ENCODE measurements at places on chromosomes 3 and 15.
A peak's percentile ranks its signal among the peaks of the same experiment; 100 is the strongest.

DNA sequence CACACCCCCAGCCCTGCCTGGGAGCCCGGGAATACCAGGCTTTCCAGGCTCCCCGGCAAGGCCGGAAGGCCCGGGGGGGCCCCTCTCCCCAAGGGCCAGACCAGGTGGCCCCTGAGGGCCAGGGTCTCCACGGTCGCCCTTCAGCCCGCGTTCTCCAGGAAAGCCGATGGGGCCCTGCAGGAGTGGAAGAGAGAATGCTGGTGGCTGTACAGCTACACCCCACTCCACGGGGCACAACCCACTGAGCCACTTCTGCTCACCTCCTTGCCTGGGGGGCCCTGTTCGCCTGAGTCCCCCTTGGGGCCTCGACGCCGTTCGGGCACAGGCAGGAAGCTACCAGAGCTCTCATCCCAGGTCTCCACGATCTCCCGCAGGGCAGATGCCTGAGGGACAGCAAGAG, 11.8 kb upstream of the UCN2 start:
- H3K27me3 ChIP-seq = no peaks in the 10 kb centered on the region
- no peak overlapping the region for H3K4me3 ChIP-seq
- H3K36me3 ChIP-seq = peaks cover 23% of the 10 kb centered on the region
- no peaks in the 10 kb centered on the region for H3K4me1 ChIP-seq
- no peak overlapping the region for H3K27ac ChIP-seq

DNA sequence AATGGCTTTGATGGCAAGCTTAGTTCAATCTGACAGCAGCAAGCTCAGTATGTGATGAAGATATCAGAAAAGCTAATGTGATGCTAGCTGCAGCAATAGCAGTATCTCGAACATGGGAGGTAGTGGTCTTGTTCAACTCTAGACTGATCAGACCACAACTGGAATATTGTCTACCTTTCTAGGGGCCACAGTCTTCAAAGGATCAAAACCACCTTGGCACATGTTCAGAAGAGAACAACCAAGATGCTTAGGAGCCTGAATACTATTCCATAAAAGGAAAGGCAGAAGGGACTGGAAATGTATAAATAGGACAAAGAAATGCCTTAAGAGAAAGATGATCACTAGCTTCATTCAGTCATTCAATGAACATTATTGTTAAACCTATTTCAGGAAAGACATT, 2.3 kb downstream of the C3orf70 start:
- no peak overlapping the region for H3K27ac ChIP-seq
- H3K4me3 ChIP-seq = no peak overlapping the region
- DNase-seq = no peak
- H3K36me3 ChIP-seq = no peaks in the 10 kb centered on the region
- no peaks in the 10 kb centered on the region for H3K4me1 ChIP-seq

DNA sequence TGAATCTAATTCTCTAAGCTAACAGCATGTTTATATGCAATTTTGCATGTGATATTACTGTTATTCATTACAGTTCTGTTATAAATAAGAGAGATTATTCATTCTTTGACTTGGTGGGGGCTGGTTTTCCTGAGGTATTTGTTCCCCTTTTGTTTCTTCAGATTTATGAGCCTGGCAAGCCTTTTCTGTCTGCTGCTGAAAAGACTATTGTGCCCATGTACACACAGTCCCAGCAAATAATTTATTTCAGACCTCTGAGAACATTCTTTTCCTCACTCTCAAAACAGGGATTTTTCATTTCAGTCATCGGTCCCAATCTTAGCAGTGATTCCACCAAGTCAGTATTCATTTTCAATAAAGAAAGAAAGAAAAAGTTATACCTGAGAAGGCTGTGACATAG, 716.8 kb downstream of the NSUN3 start:
- H3K4me1 ChIP-seq = no peaks in the 10 kb centered on the region
- H3K4me3 ChIP-seq = no peak overlapping the region
- H3K36me3 ChIP-seq = no peaks in the 10 kb centered on the region
- H3K27me3 ChIP-seq = no peaks in the 10 kb centered on the region
- H3K27ac ChIP-seq = no peak overlapping the region
- no peak for DNase-seq

- H3K27ac ChIP-seq = no peak overlapping the region
- no peaks in the 10 kb centered on the region for H3K27me3 ChIP-seq
- no peak for DNase-seq
- no peaks in the 10 kb centered on the region for H3K4me1 ChIP-seq
- no peaks in the 10 kb centered on the region for H3K36me3 ChIP-seq
- no peak overlapping the region for H3K4me3 ChIP-seq
Measured at GRCh38 chr15:94480289-94480834, 249.0 kb downstream of the MCTP2 start.

DNA sequence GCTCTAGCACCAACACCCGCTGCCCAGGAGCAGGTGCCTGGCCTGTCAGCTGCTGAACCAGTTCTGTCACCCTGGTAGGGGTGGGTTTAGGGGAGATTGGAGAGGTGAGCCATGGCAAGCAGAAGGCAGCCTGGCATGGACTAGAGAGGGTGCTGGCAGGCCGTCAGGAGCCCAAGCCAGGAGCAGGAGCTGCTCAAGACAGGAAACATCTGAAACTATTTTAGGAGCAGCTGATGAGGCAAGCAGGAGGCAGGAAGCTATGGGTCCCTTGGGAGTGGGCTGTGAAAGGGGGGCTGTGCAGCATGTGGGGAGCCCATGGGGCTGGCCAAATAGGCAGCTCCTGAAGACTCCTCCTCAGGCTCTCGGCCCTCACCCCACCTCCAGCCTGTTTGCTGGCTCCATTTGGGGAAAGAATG, 2.3 kb downstream of the INKA1 start:
- H3K4me3 ChIP-seq = no peak overlapping the region
- peak overlapping the region; percentile 35 for H3K27ac ChIP-seq
- H3K27me3 ChIP-seq = peaks cover 25% of the 10 kb centered on the region
- peak; percentile 98 for DNase-seq

DNA sequence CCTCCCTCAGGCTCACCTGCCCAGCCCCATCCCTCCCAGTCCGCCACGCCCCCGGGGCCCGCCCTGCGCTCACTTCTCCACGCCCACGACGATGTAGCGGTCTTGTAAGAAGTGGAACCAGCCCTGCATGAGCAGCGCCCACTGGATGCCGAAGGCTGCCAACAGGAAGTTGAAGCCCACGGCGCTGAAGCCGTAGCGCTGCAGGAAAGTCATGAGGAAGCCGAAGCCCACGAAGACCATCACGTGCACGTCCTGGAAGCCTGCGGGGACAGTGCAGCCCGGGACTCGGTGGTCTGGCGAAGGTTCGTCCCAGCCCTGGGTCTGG, 9.7 kb downstream of the RHCG start:
- no peak for DNase-seq
- H3K36me3 ChIP-seq = no peaks in the 10 kb centered on the region
- no peak overlapping the region for H3K4me3 ChIP-seq
- no peaks in the 10 kb centered on the region for H3K4me1 ChIP-seq
- H3K27me3 ChIP-seq = peaks cover 56% of the 10 kb centered on the region
- H3K27ac ChIP-seq = no peak overlapping the region

DNA sequence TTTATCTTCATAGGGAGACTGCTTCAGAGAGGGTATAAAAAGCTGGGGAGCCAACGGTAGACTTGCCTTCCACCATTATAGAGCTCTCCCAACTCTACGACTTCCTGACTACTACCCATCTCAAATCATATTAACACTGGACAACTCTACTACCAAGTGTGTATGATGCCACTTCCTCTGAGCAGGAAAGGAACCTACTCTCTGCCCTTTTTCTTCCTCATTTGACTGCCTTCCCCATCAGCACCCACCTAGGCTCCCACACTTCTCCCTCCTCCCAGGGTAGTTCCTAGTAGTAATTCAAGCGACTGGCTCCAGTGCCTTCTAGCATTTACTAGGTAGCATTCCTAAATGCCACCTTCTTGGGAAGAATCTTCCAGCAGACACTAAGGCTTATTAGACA, 24.5 kb upstream of the TBL1XR1 start:
- DNase-seq = no peak
- H3K36me3 ChIP-seq = no peaks in the 10 kb centered on the region
- no peaks in the 10 kb centered on the region for H3K27me3 ChIP-seq

DNA sequence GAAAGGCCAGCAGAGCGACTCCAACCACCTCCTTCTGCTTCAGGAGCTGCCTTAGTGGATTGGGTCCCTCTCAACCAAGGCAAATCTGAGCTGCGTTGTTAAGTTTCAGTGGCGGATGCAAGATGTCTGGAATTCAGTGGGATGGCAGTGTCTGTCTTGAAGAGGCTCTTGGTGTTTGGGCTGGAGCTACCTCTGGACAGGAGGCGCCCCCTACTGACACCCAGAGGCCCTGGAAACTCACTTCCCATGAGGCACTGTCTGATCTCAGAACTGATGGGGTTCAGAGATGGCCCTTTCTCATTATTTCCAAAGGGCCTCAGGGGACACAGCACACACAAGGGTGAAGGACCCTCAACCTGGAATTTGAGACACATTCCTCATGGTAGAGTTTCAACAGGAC, 6.0 kb upstream of the SLC28A1 start:
- DNase-seq = peak; percentile 70
- no peak overlapping the region for H3K27ac ChIP-seq
- H3K27me3 ChIP-seq = no peaks in the 10 kb centered on the region
- no peak overlapping the region for H3K4me3 ChIP-seq
- peaks cover 11% of the 10 kb centered on the region for H3K4me1 ChIP-seq

- H3K27me3 ChIP-seq = no peaks in the 10 kb centered on the region
- no peaks in the 10 kb centered on the region for H3K4me1 ChIP-seq
- no peak overlapping the region for H3K27ac ChIP-seq
- DNase-seq = no peak
- H3K4me3 ChIP-seq = no peak overlapping the region
- no peaks in the 10 kb centered on the region for H3K36me3 ChIP-seq
Measured at GRCh38 chr3:49593041-49593440, 38.8 kb downstream of the BSN start.

- H3K4me3 ChIP-seq = no peak overlapping the region
- no peak overlapping the region for H3K27ac ChIP-seq
- no peak for DNase-seq
- no peaks in the 10 kb centered on the region for H3K36me3 ChIP-seq
Measured at GRCh38 chr3:65701516-65701915, 337.2 kb downstream of the MAGI1 start.

- peak overlapping the region; percentile 91 for H3K27ac ChIP-seq
- H3K4me3 ChIP-seq = no peak overlapping the region
- peaks cover 62% of the 10 kb centered on the region for H3K4me1 ChIP-seq
- DNase-seq = no peak
Measured at GRCh38 chr3:98892263-98892662, 9.2 kb downstream of the DCBLD2 start.
